ENCODE measurements at places on chromosomes 1 and 21.

GRCh38 chr1:24316645-24317044 is 2.5 kb upstream of the GRHL3 start:
- no peak for DNase-seq

GRCh38 chr21:45598109-45598508 is 45.4 kb upstream of the PCBP3 start:
- no peak for DNase-seq

GRCh38 chr1:219465212-219466093 is 147.5 kb downstream of the ZC3H11B start:
- no peak for DNase-seq

DNA sequence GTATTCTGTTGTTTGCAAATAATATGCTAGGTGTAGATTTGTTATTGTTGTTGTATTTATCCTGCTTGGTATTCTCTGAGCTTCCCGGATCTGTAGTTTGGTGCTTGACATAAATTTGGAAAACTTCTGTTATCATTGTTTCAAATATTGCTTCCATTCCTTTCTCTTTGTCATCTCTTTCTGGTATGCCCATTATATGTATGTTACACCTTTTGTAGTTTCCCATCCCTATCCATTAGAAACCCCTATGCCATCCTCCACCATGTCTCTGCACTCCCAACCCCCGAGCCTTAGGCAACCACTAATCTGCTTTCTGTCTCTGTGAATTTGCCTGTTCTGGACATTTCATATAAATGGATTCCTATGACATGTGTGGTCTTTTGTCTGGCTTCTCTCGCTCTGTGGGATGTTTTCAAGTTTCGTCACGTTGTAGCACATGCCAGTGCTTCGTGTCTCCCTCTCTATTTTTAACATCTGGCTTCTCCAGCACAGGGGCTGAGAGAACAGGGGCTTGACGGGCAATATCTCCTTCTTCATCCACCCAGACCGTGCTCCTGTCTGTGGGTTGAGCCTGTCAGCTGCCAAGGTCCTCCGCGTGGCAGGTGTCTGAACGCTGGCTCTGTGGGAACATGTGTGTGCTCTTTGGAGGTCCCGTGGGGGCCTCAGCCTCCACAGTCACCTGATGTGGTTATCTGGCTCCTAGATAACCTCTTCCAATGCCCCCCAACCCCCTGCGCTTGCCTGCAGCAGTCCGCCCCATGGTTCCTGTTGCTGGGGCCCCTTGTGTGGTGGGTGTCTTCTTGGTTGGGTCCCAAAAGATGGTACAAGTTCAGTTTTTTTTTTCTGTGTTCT is 32.8 kb upstream of the MAN1C1 start:
- DNase-seq, result no peak

DNA sequence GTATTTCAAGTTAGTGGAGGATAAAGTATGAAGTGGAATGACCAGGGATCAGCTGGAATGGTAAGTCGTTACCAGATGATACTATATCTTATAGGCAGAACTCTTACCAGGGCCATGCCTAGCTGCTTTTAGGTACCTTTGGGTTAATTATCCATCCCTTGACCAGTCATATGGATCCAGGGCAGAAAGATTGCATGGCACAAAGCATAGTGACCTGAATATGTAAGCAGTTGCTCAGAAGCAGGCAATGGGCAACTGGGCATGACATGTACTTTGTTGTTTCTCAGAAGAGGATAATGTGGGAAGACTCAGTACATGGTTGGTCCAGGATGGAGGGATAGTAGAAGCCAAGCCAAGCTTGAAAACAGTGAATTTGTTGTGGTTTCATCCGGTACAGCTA is 87.2 kb downstream of the CLEC20A start:
- no peak for DNase-seq

DNA sequence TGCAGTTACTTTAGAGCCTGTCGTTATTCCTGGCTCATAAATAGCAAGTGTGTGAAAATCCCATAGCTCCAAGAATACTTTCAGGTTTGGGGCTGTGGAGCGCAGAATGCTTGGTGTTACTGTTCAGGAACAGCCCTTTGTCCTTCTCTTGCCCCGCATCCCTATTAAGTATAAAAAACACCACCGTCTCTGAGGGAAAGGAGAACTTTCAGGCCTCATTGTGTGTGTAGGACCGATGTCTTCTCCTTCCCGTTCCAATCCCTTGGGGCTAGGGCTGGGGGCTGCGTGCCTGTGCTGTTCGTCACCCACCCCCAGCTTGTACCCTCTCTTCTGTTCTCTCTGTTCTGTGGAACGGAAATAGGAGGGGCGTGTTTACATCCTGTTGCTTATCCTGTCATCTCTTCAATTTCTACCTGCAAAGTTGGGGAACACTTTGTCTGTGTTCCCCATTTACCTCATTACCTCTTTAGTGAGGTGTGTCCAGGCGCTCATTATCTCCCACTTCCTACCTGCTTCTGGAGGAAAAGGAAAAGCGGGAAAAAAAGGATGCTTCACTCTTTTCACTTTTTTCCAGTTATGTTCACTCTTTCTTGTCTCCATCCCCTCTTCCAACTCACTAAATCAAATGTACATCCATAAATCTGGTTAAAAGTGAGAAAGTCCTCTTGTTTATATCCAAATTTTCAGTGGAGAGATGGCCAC is 788 bp upstream of the TXNIP start:
- no peak for DNase-seq
